Left kidney (tissue), 8 donors: ENCODE measurements at places on chromosomes 6 and 20. TPM values are rescaled to one million over a fixed set of nuclear protein-coding genes. Genes with fewer than 3 reads are reported as not detected.

DNA sequence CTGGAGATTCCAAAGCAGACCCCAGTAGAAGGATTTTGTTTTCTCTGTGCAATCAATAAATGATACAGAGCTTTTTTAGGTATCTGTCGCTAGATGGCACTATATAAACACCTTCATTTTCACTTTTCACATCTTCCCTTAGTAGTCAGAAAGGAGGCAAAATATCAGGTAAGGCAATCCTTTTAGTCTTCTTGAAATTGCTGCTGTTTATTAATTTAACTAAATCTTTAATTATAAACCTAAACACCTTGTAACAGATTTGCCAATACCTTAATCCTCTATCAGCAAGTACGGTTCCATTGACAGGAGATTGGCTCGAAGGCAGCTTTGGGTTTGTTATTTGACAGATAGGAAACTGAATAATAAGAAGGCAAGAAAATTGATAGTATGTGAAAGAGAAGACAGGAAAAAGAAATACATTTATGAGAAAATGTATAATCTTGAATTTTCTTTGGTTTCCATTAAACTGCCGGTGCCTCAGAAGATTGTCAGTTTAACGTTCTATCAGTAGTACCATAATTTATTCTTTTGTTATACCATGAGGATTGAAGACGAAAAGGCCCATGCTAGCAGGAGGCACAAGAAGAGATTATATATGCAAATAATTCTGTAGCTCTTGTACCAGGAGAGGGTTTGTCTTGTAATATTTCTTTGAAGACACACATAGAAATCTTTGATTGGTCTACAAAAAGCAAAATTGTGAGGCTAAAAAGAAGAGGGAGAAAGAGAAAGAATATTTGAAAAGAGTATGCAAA lies 23.5 kb upstream of the IBTK start:
- DNase-seq, result no peak

- DNase-seq, result no peak
These were observed 10.5 kb downstream of the SYNGAP1 start for GRCh38 chr6:33430334-33430733.

DNA sequence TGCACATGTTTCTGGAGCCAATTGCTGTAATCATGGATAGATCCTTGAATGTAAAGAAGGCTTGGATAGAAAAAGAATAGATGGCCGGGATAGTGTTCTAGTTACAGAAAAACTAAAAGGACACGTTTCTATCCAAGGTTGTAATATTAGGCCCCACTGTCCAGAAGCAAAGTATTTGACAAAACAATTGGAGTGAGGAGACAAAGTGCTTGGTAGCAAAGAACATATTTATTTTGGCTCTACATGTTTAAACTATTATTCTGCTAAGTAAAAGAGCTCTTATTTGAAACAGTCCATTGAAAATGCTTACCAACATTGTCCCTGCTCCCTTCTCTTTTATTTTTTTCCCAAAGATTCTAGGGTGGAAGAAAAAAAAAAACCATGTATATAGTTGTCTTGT lies 94.4 kb downstream of the MYO6 start:
- no peak for DNase-seq

- no peak for DNase-seq
These were observed 20.9 kb upstream of the EPM2A start for GRCh38 chr6:145756170-145756662.

Gene SPDEF
- polyA plus RNA-seq, result 0.07 TPM

Gene SPATA25
- 6.0 TPM for polyA plus RNA-seq

GRCh38 chr20:61019322-61019721 lies 232.7 kb upstream of the CDH4 start:
- no peak for DNase-seq

- DNase-seq, result no peak
These were observed 379.2 kb downstream of the BMP2 start for GRCh38 chr20:7146552-7147219.

GRCh38 chr6:138307816-138308730 lies 69.6 kb upstream of the SMIM28 start:
- peak; percentile 10 for DNase-seq

Gene CFAP206
- polyA plus RNA-seq, result 4.8 TPM

DNA sequence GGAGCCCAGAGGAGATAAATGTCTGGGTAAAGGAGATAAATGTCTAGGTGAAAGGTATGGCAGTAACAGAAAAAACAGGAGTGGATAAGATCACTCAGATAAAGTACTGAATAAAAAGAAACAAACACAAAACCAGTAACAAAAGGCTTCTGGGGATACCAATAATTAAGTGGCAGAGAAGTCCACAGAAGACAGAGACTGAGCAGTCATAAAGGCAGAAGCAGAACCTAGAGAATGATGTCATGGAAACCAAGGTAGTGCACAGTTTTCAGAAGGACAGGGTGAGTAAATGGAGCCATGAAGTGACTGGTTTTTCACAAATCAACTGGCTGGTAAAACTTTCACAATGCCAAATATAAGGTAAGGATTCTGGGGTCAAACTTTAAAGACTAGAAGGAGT lies 80.9 kb upstream of the PLN start:
- no peak for DNase-seq

DNA sequence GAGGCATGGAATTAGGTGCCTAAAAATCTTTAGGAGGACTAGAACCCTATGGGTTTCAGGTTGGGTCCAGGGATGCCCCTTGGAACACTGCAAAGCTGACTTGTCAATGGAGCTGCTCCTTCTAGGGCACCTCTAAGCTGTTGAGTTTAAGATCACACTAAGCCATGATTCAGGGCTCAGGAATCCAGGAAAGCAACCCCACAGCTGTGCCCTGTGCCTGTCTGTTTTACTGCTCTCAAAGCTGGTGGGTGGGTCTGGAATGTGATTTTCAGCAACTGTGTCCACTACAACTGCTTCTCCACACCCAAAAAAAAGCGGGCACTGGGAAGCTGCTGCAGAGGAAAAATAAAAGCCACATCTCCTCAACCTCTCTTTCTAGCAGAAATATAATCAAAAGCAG lies 310.4 kb upstream of the MOCS1 start:
- DNase-seq, result no peak

Gene RIPPLY2
- not detected for polyA plus RNA-seq

- peak; percentile 22 for DNase-seq
These were observed 26.2 kb downstream of the CYP39A1 start for GRCh38 chr6:46626228-46626909.

DNA sequence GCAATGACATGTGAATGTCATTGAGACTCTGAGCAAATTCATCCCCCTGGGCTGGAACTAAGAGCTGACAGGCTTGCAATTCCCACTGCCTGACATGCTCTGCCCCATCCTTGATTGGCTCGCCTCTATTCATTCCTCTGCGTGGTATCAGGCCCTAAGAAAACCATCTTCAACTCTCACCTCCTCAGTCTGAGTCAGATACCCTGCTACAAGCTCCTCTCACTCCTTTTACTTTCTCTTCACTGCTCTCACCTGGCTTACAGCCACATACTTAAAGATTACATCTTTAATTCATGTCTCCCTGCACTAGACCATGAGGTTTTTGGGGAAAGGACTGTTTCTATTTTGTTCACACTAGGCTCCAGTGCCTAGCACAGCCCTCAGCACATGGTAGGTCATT lies 131.6 kb downstream of the KIF6 start:
- DNase-seq, result no peak

DNA sequence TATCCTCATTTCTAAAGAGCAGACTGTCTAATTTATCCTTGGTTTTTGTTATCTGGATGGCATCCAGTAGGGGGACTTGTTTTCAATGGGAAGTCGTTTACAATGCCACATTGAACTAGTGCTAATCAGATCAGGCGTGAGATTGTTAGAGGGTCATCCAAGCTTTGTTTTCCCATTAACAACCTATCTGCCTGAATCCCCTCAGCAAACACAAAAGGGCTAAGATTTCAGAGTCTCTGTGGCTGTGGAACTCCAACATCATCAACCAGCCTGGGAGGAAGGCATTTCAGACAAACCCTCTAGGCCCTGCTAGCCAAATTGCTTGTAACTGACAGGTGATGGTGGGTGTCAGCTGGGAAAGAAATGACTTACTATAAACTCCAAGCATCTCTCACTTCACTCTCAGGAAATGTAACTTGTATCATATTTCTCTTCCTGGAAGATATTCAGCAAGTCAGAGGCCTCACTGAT lies 47.7 kb downstream of the COL19A1 start:
- DNase-seq, result no peak

Gene GHRH
- not detected for polyA plus RNA-seq

- DNase-seq, result no peak
These were observed 2.8 kb upstream of the ZNF292 start for GRCh38 chr6:87152526-87152955.

DNA sequence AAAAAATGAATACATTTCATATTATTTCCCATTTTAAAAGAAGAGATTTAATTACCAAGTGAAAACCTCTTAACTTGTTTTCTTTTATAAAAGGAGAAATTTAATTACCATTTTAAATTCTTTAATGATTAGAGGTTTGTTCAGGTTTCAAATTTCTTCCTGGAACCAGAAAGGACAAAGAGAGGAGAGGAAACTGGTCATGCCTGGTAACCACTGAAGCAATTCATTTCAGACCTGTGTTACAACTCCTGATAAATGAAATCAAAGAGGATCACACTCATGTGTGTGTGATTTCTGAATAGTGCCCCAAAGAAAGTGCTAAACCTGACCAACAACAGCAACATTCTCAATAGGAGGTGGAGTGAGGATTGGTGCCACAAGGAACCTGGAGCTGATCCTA lies 12.6 kb upstream of the SLPI start:
- DNase-seq, result no peak

GRCh38 chr6:151566557-151566956 lies 72.7 kb downstream of the CCDC170 start:
- DNase-seq, result no peak

DNA sequence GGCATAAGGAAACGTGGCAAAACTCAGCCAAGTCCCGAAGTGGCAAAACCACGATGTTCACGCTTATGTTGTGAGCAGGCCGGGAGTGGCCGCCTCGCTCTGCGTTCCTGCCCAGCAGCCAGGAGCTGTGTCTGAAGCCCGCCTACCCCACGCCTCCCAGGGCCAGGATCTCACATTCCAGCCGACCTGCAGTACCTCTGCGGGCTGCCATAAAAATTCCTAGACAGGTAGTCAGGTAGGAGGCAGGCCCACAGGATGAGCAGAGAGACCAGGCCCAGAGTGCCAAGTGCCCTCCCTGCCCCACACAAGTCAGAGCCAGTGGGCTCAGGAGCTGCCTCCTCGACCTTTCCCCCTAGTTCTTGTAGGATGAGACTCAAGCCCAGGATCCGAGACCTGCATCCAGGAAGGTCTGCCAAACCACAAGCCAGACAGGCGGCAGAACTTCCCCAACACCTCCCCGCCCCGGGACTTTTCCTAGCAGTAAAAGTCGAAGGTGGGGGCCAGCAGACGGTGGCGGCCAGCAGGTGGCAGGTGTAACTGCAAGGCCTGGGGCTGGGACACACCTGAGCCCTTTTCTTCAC lies 16.7 kb downstream of the PMEPA1 start:
- no peak for DNase-seq

- no peak for DNase-seq
These were observed 38.7 kb upstream of the THEMIS start for GRCh38 chr6:127939442-127940066.

- DNase-seq, result no peak
These were observed at the start of gene SDCBP2 for GRCh38 chr20:1328680-1329330. SDCBP2 (minus strand) TSS chr20:1329139; CDS start chr20:1320416, 8,723 bp downstream.

DNA sequence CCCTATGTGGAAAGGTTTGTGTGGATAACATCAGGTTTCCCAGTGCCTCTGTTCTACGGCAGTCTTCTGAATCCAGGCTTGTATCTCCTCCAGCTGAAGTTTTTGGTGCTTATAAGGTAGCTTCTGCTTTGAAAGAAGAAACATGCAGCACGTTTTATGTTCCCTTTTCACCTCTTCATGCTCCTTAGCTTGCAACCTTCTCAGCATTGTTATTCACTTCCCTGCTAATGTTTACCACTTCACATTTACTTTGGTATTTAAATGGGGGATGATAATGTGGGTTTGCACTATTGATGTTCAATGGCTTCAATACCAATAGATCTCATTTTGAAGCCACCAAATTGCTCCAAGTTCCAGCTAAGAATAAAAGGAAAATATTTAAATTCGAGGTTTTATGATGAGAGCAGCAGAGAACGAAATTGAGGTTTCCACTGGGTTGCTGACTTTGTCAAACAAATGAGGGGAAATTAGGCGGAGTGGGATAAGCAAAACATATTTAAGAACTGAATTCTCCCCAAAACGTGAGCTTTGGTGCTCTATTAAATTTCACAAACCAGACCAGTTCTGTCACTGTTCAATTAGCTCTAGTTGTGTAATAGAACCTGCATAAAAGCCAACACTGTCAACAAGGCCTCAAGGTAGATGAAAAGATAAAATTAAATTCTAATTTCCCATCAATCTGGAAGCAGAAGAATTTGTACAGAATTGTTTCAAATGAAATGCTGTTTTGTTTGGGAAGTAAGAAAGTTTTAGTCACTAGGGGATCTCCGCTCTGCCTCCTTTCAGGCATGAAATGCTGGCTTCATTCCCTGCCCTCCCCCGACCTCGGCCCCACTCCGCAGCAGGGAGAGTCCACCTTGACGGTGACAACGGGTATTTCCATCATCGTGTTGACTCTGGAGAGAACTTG lies 1.4 kb downstream of the IL22RA2 start:
- no peak for DNase-seq

DNA sequence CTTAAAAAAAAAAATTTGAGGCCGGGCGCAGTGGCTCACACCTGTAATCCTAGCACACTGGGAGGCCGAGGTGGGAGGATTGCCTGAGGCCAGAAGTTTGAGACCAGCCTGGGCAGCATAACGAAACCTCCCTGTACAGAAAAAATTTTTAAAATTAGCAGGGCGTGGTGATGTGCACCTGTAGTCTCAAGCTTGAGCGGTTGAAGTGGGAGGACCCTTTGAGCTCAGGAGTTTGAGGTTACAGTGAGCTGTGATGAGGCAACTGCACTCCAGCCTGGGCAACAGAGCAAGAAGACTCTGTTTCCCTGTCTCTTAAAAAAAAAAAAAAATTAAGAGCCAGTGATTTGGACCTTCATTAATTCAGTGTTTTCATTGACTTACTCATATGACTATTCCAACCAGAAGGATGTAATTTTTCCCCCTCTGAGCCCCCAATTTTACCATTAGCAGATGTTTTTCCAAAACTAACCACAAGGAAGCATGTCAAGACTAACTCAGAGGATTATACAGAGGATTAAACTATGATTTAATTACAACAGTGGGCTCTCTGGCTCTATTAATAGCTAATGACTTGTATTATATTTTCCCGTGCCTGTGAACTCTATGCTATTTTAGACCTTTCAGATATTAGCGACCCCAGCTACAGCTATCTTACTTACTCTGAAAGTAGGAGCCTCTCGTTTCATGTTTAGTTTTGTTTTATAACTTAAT lies 75.1 kb downstream of the ARID1B start:
- no peak for DNase-seq

Gene CTAGE9
- 0.55 TPM for polyA plus RNA-seq

DNA sequence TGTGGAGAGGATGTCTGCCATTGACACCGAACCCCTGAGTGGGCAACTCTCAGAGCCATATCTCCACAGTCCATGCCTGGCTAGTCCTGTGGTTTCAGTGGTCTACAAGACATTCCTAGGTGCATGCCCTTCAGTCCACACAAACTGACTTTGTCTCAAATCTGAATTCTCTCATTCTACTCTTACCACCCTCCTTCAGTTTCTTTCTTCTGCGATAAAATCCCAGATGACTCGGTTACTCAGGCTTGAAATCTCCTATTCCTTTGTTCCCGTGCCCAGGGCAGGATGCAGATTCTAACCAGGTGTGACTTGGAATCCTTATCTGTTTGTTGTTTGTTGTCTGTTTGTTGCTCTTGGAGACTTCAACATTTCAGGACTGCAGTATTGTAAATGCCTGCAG lies 9.3 kb downstream of the CDS2 start:
- no peak for DNase-seq

Gene ADAM33
- 9.1 TPM for polyA plus RNA-seq

Gene VSX1
- not detected for polyA plus RNA-seq

Gene GATA5
- polyA plus RNA-seq, result 6.9 TPM

Gene SMPD2
- 12.9 TPM for polyA plus RNA-seq
